Stimulated activated CD8-positive, alpha-beta memory T cell treated with anti-CD3 and anti-CD28 coated beads, Interleukin-4, amount 100 ng/mL, for 1 hour (primary cell): ENCODE measurements at places on chromosomes 1 and 21.

DNA sequence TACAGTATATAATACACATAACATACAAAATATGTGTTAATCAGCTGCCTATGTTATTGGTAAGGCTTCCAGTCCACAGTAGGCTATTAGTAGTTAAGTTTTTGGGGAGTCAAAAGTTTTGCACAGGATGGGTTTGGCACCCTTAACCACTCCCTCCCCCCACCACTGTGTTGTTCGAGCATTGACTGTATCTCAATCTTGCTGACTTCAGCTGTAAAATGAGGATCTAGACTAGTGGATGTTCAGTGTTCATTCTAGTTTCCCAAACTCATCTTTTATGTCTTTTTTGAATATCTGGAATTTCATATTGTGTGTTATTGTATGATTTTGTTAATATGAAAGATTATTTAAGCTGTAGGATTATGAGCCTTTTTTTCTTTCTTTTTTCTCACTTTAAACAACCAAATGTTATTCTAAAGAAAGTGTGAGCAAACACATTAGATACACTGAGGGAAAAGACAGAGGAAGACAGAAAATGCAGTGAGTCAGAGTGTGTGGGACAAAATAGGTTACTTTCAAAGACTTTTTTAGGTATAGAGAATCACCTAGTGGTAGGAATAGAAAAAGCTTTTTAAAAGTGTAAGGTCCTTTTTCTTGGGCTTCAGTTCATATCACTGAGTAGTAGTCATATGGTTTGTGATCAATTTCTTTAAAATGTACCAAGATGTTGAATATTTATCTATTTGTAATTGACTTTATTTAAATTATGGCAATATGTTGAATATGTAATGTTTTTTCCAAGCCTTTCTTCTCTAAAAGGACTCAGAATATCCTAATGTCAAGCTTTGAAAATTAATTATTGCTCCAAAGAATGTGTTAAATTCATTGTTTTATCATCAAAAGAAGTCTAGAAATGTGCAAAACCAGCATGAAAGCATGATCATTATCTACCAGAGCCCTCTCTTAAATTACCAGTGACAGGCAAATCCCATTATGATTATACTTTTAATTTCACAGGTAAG is 17.9 kb upstream of the CENPF start:
- DNase-seq, result no peak

DNA sequence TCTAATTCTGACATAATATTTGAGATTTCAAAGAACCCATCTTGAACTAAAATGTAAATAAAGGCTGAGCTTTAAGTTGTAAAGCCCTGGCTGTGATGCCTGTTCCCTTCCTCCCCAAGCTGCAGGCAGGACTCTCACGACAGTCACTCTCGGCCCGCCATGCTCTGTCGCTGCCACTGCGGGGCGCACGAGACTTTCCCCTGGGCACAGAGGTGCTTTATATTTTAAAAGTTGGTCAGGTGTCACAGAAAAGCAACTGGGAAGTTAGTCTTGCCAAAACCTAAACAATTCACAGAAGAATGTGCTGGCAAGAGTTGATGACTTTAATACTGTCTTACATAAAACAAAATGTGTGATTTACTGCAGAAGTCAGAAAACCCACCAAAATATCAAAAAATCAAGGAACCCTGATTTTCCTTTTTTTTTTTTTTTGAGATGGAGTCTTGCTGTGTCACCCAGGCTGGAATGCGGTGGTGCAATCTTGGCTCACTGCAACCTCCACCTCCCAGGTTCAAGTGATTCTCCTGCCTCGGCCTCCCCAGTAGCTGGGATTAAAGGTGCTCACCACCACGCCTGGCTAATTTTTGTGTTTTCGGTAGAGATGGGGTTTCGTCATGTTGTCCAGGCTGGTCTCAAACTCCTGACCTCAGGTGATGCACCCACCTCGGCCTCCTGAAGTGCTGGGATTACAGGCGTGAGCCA is 10.7 kb downstream of the LRRC47 start:
- DNase-seq, result no peak

DNA sequence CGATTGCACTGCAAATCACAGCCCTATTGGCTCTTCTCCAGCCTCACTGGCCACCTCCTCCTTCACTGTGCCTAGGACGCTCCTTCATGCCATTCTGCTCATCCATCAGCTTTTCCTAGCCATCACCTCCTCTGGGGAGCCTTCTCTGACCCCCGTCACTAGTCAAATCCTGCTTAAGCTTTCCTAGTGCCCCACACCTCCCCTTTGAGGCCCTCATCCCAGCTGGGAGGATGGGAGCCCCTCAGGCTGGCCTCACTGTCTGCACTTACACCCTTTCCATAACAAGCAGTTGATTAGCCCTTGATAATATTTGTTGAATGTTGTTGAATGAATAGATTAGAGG is 50.7 kb downstream of the KLHDC7A start:
- DNase-seq, result no peak

- DNase-seq, result no peak
Observed at GRCh38 chr1:207194197-207194596, 90.2 kb downstream of the C4BPA start.

- DNase-seq, result no peak
Observed at GRCh38 chr1:39407510-39407895, 83.9 kb upstream of the BMP8A start.

GRCh38 chr1:63592536-63593302 is 492 bp upstream of the PGM1 start:
- DNase-seq, result no peak
